ENCODE measurements at places on chromosomes 3 and 15.

GRCh38 chr3:179016979-179017670 is 54.5 kb downstream of the ZMAT3 start:
- DNase-seq: no peak

DNA sequence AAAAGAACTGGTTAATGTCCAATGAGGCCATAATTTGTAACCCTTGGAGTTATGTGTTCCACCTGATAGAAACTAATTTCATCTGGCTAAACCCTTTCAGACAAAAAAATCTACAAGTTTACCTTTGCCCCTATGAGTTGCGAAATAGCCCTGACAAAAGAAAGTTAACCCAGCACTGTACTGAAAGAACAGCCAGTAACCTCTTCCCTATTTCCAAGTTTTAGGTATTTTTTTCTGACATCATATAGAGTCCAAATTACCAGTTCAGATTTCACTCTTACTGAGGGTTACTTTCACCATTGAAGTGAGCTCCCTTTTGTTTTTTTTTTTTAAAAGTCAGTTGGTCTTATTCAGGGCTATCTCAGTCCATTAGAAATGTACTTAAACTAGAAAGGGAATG is 42.8 kb upstream of the PTPRG start:
- DNase-seq: no peak

DNA sequence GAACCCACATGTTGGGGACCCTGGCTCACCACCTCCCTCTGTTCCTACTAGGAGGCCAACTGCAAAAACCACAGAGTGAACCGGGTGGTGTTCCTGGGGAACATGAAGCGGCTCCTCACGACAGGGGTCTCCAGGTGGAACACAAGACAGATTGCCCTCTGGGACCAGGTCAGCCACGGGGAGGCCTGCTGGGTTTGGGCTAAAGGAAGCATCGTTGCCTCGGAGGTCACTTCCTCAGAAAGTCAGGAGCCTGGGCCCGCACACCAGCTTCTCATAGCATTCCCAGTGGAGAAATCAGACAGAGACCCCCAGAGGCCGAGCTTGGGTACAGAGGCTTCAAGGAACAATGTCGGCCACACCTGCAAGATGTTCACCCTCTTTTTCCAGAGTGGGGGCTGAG is 106.8 kb downstream of the ANP32A start:
- no peak for DNase-seq

DNA sequence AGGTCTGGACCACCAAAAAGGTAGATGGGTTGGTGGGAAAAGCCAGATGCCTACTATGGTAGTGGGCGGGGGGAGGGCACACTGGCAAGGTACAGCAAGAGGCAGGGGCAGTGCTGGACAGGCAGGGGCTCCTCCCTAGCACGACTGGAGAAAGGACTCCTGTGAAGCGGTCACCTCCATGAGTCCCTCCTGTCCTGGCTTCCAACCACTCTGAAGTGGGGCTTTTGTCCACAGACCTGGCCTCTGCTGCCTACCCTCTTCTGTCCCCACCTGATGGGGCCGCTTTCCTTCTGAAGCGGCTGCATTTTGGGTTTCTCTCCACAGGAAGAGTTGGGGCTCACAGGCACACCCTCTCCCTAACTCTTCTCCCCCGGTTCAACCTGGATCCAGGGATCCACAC is 2.7 kb upstream of the SPTBN5 start:
- no peak for DNase-seq

DNA sequence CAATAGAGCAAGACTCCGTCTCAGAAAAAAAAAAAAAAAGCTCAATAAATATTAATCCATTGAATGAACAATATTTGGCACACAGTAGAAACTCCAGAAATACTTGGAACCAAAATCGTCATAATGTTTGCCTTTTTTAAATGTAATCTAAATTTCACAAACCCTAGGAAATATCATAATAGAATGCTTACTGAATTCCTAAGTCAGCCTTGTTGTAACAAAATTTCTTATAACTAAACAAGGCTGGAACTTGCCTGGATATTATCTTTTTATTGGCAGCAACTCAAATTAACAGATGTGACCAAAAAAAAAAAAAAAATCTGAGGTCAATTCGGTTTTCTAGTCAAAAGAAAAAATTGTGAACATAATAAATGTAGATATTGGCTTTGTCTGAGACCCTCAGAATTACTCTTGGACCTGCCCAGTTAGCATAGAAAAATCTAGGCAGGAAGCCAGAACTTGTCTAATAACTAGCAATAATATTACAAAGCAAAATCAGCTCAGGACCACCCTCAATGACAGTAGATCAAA is 33.3 kb downstream of the GABPB1 start:
- no peak for DNase-seq

DNA sequence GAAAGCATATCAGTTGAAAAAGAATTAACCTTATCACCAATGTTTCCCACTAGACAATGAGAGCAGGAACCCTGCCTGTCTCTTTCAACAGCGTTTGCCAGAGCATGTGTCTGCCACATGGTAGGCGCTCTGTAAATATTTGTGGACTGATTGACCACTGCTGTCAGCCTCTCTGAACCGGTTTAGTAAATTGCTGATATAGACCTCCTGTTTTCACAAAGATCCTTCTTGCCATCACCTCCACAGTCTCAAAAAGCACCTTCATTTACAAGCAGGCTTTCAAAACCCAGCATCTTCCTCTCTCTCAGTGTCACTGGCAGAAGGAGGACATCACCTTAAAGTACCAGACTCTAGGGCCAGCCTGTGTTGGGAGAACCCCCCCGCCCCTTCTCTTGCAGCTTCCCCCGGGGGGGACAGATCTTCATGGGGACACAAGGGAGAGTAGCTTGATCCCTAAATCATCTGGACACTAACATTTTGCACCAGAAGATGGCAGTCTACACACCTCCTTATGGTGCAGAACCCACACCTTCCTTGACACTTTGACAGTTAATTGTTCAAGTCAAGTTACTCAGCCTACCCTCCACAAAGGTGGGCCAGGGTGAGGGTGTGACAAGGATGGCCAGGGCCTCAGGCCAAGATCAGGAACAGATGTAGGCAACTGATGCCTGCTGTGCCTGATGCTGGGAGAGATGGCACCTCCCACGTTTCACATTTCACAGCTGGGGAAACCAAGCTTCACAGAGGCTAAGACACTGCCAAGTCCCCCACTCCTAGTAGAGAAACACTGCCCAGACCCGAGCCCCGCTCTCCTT is 37.8 kb upstream of the USP3 start:
- peak; percentile 81 for DNase-seq

DNA sequence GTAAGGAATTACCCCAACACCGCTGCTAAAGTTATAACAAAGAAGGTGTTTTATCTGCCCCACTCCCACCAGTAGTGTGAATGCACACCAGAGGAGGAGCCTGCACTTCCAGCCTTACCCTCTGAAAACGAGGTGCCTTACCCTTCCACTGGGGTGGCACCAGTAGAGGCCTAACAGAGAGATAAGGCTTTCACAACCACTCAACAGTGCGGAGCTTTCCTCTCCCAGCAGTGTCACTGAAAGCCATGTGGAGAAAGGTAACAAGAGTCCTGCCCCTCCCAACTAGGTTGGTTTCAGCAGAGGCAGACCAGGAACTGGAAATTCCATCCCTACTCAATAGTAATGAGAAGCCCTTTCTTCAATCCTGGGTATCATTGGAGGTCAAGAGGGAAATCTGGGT is 539.2 kb downstream of the VGLL3 start:
- DNase-seq: no peak

DNA sequence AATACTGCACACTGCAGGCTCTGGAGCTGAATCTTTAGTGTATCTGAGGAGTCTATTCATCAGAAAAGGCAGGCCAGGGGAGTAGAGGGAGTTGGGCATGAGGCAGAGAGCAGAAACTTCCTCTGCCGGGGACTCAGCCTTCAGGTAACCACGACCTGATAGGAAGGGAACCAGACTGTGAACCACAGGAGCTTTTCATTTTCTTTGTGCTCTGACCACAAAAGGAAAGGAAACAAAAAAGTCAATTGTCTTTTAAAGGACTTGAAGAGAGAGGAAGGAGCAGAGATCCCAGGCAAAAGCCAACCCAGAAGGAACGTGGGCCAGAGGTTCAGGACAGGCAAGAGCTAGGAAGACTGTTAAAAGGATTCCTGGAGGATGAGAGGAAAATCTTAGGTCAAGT is 573.3 kb downstream of the EPHB1 start:
- DNase-seq: no peak

GRCh38 chr15:35443376-35443775 is 102.6 kb downstream of the DPH6 start:
- DNase-seq: no peak

- no peak for DNase-seq
Measured at GRCh38 chr15:31298707-31299172, 27.9 kb upstream of the KLF13 start.

DNA sequence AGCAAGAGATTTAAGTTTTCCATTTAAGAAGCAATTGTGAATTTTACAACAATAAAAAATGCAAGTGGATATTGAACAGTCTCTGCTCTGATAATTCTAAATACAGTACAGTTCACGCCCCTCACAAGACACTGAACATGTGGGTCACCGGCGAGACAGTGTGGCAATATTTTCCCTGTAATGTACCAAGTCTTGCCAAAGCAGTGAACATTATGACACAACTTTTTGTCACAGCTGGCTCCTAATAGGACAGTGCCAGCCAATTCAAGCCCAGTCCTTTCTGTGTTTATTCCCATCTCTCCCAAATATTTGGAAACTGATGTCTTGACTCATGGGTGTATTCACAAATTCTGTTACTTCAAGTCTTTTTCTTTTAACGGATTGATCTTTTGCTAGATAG is 62.3 kb downstream of the PPARG start:
- DNase-seq: peak; percentile 85

GRCh38 chr3:113829576-113830354 is 8.8 kb upstream of the GRAMD1C start:
- DNase-seq: no peak

DNA sequence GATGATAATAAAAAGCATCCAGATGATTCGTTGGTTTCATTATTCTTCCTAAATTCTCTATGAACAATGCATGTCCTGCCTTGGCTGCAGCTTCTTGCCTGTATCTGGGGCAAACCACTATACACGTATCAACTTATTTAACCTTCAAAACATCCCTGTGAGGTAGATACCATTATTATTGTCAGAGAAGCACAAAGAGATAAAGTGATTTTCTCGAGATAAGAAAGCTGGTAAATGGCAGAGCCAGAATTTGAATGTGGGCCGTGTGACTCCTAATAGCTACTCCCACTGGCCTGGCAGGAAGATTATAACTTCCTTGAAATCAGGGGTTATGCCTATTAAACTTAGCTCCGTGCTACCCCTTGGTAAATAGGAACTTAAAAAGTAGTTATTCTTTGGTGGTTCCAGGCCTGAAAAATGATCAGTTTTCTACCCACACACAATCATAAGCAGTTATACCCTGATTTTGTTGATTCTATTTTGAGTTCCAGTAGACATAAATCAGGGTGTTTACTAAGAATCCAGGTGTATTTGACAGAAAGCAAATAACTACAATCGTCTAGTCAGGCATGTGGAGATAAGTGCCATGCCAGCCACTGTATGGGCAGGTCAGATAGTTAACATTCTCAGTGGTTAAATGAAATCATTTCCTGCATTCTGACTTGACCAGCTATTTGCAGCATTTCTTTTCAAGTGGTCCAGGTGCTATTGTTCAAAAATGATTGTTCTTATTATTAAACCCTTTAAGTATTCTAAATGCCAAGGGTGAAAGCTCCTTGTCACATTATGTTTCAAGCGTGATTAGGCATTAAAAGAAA is 99.2 kb upstream of the LRRN1 start:
- no peak for DNase-seq

DNA sequence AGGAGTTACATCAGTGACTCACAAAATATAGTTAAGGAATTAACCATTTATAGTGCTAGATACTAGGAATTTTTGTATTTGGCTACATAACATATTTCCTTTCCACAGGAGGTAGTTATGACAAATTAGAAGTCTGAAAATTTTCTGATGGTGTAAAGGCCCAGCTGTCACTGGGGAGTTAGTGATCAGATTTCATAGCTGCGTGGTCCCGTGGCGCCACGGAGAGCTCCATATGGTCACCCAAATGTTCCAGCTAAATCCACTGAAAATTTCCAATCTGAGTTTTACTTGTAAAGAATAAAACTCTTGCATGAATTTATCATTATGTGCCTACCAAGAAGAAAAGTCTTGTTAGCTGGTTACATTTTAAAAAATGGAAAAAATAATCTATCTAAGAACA is 368.9 kb upstream of the PLSCR5 start:
- DNase-seq: no peak

DNA sequence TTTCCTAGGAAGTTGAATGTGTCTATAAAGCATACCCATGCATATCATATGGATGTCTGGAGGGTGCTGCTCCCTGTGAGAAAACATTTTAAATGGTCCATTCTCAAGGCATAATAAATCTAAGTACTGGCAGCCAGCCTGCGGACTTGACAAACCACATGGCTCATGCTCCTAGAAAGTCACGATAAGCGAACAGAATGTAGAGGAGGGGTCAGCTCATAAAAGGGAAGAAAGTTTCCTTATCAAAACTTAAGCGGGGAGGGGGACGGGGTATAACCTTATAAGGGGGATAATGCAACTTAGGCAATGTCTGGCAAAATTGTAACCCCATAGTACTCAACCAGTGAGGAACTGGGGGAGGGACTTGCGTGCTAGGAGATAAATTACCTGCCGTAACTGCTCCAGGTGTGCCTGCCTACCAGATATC is 159.8 kb upstream of the LMCD1 start:
- no peak for DNase-seq

- no peak for DNase-seq
Measured at GRCh38 chr15:64622410-64623260, 152.8 kb downstream of the RBPMS2 start.

DNA sequence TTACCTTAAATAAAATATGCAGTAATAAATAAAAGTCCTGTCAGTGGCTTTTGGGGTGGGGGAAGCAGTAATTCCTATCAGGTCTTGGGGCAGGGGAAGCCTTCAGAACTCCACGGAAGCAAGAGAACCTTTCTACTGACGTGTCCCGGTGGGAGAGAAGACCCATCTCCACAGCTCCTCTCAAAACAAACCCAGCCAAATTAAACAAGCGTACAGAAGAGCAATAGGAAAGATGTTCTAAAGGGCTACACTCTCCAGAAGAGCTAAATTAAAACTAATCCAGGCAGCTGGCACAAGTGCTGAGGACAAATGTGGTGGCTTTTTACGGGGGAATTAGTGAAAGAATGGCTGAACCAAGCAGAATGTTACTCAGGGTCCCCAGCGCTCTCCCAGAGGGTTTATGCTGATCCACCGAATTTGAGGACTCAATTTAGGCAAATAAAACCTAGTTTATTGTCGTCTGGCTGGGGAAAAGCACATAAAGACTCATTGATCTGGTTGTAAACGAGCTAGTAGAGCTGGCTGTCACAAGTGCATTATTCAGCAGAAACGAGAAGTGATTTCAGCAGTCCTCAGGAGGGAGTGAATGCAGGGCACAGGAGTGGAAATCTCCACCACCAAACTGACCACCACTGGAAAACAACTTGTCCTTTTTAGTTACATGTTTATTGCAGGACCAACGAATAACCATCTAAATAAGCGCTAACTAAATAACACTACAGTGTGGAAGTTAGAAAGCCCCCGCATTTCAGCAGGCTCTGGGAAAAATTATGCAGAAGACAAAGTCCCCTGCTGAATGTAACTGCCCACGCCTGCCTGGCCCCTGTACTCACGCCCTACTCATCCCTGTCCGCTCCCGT is 13.5 kb downstream of the BFSP2 start:
- DNase-seq: peak; percentile 44

GRCh38 chr15:81914734-81915256 is 131.0 kb downstream of the MEX3B start:
- DNase-seq: no peak

GRCh38 chr15:53549697-53550305 is 209.7 kb downstream of the WDR72 start:
- DNase-seq: peak; percentile 12

- DNase-seq: no peak
Measured at GRCh38 chr3:144187531-144188210, 216.0 kb downstream of the DIPK2A start.

GRCh38 chr3:44455318-44455717 is 22.2 kb downstream of the ZNF445 start:
- no peak for DNase-seq

All from NB4 (cell line).